ENCODE measurements at places on chromosomes 7 and 10.
A peak's percentile ranks its signal among the peaks of the same experiment; 100 is the strongest.

DNA sequence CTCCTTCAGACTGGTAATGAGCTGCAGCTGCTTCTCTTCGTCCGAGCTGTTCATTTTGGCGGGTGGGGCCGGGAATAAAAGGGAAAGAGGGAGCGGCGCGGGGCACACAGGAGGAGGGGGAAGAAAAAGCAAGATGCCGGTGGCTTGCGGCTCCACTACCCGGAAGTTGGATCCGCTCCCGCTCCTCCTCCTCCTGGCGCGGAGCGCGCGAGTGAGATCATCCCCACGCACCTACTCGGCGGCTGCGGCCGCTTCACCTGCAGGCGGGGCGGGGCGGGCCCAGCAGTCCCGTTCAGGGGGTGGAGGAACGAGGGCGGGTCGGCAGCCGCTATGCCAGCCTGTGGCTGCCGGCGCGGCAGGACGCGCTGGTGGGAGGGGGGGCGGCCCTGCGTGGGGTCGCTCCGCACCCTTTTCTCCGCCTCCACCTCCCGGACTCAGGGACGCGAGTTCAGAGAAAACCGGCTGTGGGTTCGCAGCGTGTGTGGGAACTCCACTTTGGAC, at the start of gene SHTN1:
Gene SHTN1, minus strand, starts transcription at position 162 of the 501 bp plus-strand sequence. Its CDS starts 108 bp downstream, at position 54.
- peak; percentile 64 for ATAC-seq

GRCh38 chr7:73703757-73704639, 15.5 kb downstream of the STX1A start:
- ATAC-seq: peak; percentile 47

DNA sequence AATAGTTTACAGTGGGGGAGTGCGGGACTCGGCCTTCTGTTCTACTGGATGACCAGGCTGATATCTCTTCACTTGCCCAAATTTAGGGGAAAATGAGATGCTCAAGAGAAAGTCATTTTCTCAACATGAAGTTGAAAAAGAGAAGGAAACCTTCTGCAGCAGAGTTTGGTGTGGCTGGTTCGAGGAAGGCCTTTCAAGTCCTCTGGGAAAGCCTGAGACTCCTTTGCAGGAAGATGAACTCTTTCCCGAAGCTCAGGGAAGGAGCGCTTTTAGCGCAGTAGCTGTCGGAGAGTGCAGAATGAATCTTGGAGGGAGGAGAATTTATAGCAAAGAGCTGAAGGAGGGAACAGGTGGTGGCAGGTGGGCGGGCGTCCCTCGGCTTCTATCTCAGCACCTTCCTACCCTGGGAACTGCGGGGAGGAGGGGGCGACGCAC, at the start of gene ATOH7:
Gene ATOH7, minus strand, starts transcription at position 297 of the 435 bp plus-strand sequence. CDS start 436 bp downstream, outside the sequence.
- no peak for ATAC-seq

GRCh38 chr7:107712896-107713295, 31.0 kb upstream of the CBLL1 start:
- ATAC-seq: no peak

DNA sequence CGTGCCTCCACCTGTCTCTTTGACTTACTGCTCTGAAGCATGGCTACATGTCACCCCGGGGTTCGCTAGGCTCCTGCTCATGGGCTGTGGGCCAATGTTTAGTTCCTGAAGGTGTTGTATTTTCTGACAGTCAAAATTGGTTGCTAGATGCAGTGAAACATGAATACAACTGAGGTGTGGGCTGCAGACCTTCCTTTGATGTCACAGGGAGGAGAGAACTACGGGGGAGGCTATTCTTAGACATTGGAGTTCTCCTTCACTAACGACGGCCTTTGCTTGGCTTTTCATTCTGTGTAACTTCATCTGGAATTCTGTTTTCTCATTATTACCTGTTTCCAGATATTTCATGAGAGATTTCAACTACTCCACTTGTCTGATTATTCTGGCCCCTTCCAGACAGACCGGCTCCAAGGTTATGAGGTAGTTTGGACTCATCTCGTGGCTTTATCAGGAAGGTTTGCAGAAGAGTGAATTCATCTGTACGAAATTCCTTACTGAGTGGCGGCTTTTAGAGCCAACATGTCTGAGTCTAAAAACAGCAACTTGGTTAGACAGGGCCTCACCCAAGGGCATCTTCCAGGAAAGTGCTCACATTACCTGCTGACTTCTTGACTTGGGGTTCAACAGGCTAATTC, 774.7 kb downstream of the SUGCT start:
- ATAC-seq: no peak

GRCh38 chr10:31116226-31116625, 84.6 kb upstream of the ZNF438 start:
- no peak for ATAC-seq

Data from activated T-helper 17 cell treated with anti-CD3 and anti-CD28 coated beads, Interleukin-2, amount 50 U/mL, for 72 hours (primary cell).